ENCODE measurements at places on chromosomes 16 and 17. TPM values are rescaled to one million over a fixed set of nuclear protein-coding genes. Genes with fewer than 3 reads are reported as not detected.

Gene OMG
- polyA plus RNA-seq = 1.8 TPM

DNA sequence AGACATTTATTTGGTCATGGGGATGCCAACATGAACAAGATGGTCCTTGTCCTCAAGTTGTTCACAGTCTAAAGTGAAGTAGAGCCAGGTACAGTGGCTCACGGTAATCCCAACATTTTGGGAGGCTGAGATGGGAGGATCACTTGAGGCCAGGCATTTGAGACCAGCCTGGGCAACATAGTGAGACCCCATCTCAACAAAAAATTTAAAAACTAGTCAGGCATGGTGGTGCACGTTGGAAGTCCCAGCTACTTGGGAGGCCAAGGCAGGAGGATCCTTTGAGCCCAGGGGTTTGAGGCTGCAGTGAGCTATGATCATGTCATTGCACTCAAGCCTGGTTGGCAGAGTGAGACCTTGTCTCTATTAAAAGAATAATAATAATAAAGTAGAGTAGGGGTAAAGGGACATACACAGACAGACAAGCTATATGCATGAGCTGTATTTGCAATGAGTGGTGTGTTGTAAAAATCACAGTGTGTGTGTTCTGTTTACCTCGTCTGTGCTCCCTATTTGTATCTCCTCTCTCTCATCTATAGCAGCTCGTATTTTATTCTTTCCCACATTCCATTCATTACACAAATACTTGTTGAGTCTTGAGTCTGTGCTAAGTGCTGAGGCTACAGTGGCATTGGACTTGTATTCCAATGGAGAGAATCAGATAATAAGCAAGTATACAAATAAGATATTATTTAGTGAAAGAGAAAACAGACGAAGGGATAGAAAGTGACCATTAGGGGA, 73.9 kb upstream of the DHX40 start:
- no peak for DNase-seq

DNA sequence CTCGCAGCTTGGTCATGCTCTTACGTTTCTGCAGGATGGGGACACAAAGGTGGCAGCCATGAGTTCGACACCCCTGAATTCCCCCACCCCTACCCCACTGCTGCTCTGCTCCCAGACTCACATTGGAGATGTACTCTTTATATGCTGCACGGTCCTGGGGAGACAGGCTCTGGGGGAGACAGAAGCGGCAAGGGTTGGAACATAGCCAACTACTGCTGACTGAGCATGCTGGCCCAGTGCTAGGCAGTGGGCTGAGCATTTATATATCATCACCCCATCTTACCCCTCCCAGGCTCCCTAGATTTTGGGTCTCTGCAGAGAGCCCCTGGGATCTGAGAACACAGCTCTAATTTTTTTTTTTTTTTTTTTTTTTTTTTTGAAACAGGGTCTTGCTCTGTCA, 8.1 kb upstream of the ATXN7L3 start:
- DNase-seq = no peak

DNA sequence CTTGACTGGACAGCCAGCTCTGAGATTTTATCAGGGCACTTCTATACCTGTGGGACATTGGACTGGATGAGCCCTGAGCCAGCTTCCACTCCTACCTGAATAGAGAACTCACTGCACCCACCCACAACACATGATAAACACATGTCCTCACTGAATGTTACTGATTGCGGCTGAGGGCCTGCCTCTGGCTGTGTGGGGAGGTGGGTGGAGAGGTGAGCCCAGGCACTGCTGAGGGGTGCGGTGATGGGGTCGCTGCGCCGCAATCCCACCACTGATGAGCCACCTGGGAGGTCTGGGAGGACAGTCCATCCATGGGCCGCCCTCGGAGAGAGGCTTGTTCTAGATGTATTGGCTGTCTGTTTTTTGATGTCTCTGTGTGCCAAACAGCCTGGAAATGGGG, 5.4 kb downstream of the TMEM92 start:
- no peak for DNase-seq

Data from AG04450 (cell line).